Lung (tissue), 17 donors: ENCODE measurements at places on chromosomes 5 and 9. TPM values are rescaled to one million over a fixed set of nuclear protein-coding genes. Genes with fewer than 3 reads are reported as not detected.
A peak's percentile ranks its signal among the peaks of the same experiment; 100 is the strongest.

PTGDS gene
- polyA plus RNA-seq: 158 TPM

GCNT4 gene
- 0.55 TPM for polyA plus RNA-seq

DNA sequence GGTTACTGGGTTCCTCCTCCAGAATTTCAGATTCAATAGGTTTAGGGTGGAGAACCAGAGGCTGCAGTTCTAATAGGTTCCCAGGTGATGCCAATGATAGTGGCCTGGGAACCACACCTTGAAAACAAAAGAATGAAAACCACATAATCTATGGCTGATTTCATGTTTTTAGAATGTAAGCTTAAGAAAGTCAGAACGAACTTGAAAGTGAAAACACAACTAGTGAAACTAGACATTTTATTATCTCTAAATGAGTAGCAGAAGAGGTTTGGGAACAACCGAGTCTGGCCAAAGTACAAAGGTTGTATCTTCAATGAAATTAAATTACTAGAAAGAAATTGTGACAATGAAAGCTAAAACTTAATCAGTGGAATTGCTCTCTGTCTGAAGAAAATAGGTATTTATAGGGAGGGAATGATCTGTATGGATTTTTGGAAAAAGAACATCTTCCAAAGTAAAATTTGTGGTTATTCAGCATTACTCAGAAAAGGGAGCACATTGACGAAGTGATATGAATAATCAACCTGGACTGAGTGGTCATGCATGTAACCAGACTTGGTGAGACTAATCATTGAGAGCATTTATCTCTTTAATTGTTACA is 24.9 kb upstream of the CEP120 start:
- DNase-seq: no peak

- peak; percentile 63 for DNase-seq
Measured at GRCh38 chr5:36655161-36655560, 48.8 kb downstream of the SLC1A3 start.

GRCh38 chr5:178524093-178524882 is 65.9 kb downstream of the COL23A1 start:
- DNase-seq: no peak

DNA sequence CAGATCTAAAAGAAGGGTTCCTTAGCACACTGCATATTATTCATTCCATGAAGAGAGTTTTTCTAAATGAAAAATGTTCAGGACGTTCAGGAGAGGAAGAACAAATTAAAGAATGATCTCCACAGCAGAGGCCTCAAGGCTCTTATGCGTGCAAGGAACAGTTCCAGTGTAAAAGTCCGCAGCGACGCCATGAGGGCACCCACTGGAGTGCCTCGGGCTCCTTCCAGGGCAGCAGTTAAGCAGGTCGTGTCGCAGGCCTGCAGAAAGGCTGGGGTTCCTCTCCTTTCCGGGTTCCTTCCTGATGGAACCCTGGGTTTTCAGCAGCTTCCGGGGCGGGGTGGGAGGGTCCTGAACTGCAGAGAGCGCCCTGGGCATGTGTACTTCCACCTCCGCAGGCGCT is 87.1 kb upstream of the SELENOP start:
- DNase-seq: no peak

DNA sequence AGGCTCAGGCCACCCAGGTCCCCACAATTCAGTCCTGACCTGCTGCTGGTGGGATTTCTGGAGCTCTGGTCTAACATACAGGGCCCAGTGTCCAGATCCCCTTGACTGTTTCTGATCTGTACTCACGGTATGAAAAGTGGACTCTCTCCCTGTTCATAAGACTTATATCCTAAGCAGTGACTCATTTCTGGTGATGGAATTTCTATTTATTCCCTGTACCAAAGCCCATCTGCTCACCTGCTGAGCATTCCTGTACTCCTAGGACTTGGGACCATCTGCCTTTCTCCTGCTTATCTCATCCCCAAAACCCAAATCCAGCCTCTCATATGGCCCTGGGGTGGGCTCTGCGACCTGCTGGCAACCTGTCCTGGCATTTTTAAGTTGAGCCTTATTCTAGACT is 86.6 kb downstream of the APBA1 start:
- no peak for DNase-seq

PRDM9 gene
- polyA plus RNA-seq: not detected
